ENCODE measurements at places on chromosomes 6 and 20. TPM values are rescaled to one million over a fixed set of nuclear protein-coding genes. Genes with fewer than 3 reads are reported as not detected.

DNA sequence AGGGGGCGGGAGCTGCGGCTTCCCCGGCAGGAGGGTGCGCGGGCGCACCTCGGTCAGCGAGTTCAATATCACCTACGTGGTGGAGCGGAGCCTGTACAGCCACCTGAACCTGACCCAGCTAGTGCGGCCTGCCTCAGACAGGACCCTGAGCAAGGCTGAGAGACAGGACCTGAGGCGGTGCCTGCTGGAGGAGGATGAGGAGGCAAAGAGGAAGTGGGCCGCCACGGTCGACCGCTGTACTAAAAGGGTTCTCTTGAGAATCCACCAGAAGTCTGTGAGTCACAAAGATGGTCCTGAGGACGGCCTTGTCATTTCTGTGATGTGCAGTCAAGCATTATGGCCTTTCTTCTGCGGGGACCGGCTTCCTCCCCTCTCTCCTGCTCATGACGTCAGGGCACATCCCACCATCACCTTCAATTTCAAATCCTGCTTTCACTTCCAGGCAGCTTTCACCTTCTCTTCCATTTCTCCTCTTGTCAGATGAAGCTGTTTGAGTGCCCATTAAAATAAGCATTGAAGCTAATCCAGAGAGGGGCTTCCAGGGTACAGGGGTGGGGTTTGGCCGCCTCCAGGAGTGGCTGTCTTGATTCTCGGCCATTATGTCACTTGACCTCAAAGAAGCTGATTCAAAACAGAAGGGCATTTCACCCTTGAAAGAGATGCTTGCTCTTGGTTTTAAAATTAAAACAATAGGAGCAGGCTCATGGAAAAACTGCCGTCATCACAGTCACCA, 177.6 kb downstream of the SASH1 start:
- no peak for DNase-seq

DNA sequence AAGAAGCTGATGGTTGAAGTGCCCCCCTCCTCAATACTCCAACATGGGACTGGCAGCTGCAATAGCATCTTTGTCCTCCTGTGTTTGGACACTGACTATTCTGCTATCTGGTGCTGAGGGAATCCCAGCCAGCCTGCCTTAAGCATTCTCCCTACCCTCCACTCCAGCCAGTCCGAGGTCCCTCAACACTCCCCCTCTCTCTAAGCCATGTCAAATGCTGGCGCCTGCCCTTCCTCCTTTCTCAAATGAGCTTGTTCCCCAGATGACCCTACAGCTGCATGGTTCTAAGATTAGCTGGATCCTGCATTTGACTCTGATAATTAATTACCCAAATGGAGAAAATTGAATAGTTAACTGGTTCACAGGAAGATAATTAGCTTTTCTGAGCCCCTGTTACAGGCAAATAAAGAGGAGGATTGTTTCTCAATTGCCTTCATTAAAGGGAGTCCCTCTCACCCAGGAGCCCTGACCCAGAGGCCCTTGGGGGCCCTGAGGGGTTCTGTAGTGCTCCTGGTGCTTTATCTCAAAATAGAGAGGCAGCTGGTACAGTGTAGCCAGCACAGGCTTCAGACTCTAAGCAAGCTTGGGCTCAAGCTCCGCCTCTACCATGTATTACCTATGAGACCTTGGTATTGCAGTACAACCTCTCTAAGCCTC, 37.9 kb upstream of the CHD6 start:
- DNase-seq: no peak

DNA sequence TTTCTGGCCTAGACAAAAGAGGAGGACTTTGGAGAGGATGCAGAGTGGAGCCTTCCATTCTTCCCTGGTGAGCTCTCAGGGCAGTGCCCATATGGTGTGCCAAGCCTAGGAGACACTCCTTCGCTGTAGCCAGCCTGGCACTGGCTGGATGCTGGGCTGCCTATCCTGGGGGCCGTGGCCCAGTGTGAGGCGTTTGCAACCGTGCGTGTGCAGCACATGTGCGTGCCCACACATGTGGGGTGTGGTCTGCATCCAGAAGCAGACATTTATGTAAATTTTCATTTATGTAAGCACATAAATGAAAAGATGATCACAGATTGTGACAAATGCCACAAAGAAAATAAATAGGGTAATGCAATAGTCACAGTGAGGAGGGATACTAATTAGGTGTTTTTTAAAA, 35.8 kb upstream of the ZNF831 start:
- no peak for DNase-seq

CFAP206 gene
- total RNA-seq: not detected

GPLD1 gene
- total RNA-seq: 0.10 TPM

DNA sequence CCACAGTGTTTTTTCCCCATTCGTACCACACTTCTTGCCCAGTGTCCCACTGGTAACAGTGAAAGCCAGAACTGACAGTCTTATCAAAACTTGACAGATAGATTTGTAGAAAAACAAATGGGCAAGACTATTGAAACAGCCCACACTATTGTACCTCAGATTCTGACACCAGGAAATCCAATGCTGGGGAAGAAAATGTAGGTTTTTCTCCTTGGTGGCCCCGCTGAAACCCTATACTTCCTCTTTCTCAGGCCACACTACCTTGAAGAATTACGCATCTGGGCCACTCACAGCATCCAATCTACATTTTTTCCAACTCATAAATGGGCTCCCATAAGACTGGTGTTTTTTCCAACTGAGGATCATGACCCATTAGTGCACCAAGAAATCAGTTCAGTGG, 90.9 kb upstream of the HDDC2 start:
- DNase-seq: no peak

- DNase-seq: no peak
These were observed 233.0 kb upstream of the PRND start for GRCh38 chr20:4488407-4489339.

DNA sequence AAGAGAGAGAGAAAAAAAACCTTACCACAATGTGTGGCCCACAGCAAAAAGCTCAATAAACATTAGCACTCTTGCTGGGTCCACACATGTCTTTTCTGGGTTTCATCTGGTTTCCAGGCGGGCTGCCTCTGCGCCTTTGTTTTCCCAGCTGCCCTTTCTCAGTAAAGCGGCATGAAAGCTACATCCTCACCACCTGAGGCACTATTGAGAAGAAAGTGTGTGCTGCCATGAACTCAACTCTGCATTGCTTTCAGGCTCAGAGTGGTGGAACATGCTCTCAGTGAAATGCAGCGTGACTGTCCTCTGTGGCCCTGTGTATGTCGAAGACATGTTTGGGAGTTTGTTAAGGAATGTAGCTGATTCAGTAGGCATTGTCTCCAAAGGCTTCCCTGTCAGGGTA, 102.3 kb downstream of the LYRM2 start:
- no peak for DNase-seq

All from activated CD4-positive, alpha-beta T cell treated with anti-CD3 and anti-CD28 coated beads, Interleukin-2, amount 10 ng/mL, durations not matched to agents 7 days and 5 days (primary cell).